ENCODE measurements at places on chromosomes 5 and 9.

GRCh38 chr9:109253241-109253636 lies 67.6 kb downstream of the EPB41L4B start:
- DNase-seq, result no peak

DNA sequence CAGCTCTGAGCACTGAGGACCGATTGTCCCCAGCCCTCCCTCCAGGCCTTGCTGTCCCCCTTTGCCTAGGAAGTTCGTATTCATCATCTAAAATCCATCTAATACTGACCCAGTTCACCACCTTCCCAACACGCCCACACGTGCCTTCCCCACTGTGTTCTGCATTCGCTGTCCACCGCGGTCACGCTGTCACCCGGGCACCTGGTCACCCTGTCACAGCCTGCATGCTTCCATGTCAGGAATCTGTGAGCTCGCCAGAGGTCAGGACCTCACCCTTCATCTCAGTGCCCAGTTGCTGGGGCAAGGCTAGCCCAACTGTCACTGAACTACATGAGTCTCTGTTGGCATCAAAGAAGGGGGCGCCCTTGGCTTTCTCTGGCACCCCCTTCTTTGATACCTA lies 82.9 kb upstream of the RUFY1 start:
- DNase-seq, result no peak

DNA sequence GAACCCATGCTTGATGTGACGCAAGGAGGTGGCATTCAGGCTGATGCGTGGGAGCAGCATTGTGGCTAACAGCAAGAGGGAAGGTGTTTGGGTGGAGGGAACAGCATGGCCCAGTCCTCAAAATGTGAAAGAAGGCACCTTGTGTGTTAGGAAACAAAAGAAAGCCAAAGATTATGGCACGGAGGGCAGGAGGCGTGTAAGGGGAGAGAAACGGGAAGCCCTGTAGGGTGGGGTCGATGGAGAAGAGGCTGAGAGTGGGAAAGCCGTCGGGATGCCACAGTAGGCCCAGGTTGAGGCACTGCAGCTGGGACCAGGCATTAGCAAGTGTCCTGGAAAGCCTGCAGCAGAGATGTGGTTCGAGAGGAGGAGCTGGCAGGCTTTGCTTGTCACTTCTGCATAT lies 241.1 kb downstream of the GADD45G start:
- no peak for DNase-seq

- DNase-seq, result peak; percentile 87
Measured at GRCh38 chr9:129570450-129571297, 50.2 kb downstream of the C9orf50 start.

DNA sequence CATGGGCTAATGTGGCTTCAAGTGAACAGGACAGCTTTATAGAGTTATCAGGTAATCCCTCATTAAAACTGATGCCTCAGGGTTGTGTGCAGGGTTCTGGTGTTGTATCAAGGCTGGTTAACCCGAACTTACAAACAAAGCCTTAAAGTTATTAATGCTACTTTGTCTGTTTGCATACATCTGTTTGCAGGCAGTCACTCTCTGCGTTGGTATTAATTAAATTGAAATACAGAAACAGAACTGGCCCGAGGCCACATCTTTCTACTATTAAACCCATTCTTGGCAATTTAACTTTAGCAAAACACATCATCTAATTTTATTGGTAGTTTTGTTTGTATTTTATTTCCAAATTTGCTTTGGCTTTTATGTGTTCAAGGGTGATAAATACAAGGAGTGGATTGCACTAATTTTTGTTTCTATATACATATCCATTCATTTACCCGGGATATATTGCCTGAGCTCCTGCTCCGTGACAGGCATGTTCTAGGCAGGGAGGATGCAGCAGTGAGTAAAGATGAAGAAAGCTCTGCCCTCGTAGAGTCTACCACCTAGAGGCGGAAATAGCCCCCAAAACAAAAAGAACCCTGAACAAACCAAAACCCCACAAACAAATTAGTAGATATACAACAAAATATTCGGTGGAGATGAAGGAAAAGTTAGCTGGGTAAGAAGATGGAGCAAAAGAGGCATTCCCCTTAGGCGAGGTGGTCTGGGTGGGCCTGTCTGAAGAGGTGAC lies 164.2 kb downstream of the MACROH2A1 start:
- no peak for DNase-seq

DNA sequence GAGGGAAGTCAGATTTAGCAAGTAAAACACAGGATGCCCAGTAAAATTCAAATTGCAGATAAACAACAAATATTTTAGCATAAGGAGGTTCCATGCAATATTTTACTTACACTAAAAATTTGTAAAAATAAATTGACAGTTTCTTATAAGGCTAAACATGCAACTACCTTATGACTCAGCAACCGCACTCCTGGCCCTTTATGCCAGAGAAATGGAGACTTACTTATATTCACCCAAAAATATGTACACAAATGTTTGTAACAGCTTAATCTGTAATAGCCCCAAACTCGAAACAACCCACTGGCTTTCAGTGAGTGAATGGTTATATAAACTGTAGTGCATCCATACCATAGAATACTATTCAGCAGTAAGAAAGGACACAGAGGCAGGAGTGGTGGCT lies 28.6 kb upstream of the TRIM14 start:
- no peak for DNase-seq
